CD4-positive, CD25-positive, alpha-beta regulatory T cell (primary cell): ENCODE measurements at places on chromosomes 1 and 21. TPM values are rescaled to one million over a fixed set of nuclear protein-coding genes. Genes with fewer than 3 reads are reported as not detected.

Gene TNFRSF18
- total RNA-seq: 47.8 TPM

Gene CYP2J2
- not detected for total RNA-seq

Gene OPTC
- total RNA-seq: not detected

Gene C1orf115
- 0.25 TPM for total RNA-seq

Gene RXFP4
- not detected for total RNA-seq

Gene TEX50
- total RNA-seq: not detected

Gene SYT11
- total RNA-seq: 29.7 TPM

Gene ZSCAN20
- 0.94 TPM for total RNA-seq

Gene AIM2
- 6.2 TPM for total RNA-seq

Gene CRNN
- not detected for total RNA-seq

Gene COL6A1
- total RNA-seq: 2.2 TPM

Gene RNF187
- total RNA-seq: 59.0 TPM

Gene KRTAP24-1
- total RNA-seq: not detected

Gene USH2A
- total RNA-seq: not detected

Gene SH2D5
- total RNA-seq: not detected

Gene NTMT2
- total RNA-seq: not detected

Gene C8A
- total RNA-seq: not detected

Gene BNIPL
- 0.94 TPM for total RNA-seq

Gene ZNF695
- total RNA-seq: not detected

Gene SEC16B
- not detected for total RNA-seq

Gene B3GALNT2
- 6.6 TPM for total RNA-seq

Gene DENND2D
- total RNA-seq: 83.8 TPM

Gene AMY1B
- not detected for total RNA-seq

Gene GPR52
- 11.3 TPM for total RNA-seq

Gene GUCA2A
- total RNA-seq: not detected

Gene CFAP141
- not detected for total RNA-seq

Gene C1orf94
- total RNA-seq: not detected

Gene L1TD1
- total RNA-seq: not detected

Gene LCE3D
- not detected for total RNA-seq

Gene AGBL4
- total RNA-seq: 0.47 TPM
